ENCODE measurements at places on chromosomes 7 and 10.

DNA sequence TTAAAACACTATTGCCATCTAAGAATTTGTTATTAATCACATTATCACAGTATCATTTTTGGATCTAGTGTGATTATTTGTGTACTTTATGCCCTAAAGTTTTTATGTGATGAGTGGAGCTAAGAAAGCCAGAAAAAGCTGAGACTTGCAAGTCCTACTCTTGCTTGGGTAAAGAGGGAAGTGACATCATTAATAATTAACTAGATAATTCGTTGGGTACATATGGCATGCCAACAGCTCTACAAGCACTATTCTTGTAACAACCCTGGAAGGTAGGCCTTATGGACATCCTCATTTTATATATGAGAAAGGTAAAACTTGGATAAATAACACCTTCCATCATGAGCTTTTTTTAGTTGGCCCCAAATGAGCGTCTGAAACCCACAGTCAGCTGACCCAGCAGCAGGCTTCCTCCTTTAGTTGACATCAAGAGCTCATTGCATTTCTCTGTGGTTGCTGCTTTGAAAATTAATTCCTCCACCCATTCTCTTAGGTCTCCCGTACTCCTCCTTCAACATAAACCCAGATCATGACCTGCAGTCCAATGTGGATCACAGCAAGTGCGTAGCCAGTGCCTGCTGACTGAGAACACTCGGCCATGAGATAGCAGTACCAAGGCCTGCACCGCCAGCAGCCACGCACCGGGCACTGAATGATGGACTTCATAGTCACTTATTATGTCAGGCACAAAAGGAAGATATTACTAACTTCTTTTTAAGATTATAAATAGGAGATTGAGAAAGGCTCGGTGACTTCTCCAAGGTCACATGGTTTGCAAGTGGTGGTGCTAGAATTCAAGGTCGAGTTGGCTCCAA lies 292.0 kb upstream of the AOAH start:
- DNase-seq: no peak

DNA sequence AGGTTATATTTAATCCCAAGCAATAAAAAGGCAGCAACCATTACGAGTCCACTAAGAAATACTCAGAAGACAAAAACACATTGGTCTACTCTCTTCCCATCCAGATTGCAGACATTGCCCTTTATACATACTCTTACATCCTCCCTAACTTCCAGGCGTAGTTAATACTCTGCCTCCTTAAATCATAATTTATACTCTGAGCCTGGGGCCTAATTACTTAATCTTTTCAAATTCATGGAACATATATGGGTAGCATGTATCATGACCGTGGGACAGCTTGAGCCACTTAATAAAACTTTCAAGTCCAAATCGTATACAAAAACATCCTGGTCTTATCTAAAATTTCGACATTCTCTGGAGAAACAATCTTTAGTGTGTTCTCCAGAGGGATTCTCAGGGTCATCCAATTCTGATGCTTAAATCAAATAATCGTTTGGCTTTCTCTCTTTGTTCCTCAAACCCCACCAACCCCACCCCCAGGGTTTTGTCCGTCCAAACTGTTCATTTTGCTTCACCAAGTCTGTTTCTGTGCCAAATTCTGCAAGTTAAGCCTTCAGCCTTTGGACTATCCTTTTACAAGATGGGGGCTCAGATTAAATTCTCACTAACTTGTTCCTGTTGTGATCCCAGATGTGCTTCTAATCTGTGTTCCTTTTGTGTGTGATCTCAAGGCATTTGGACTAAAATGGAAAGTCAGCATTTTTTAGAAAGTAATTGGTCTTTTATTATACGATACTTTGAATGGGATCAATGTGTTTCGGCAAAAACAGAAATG lies 86.4 kb downstream of the ADAM12 start:
- no peak for DNase-seq

DNA sequence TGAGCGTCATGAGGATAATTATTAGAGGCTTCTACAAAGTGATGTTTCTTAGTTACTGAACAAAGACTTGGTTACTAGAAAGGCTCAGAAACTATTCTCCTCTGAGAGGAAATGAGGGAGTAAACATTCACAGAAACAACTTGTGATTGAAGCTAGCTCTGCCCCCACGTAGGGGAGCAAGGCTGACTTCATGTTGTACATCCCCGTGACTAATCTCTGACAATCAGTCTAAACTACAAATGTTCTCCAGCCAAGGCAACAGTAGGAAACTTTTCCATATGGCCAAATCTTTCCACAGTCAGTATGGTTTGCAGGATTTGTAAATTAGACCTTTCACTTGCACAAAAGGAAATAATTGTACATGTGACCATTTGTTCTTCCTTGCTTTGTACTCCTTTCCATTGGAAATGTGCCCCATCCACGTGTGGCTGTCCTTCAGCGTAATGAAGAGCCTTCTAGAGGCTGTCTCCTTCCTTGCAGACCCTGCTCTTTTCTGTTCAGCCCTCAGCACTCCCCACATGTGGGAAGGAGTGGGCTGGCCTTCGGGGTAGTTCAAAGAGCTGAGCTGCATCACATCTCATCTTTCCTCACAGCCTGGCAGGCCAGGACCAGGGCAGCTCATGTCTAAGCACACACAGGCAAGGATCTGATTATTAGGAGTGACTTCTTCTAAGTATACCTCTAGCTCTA lies 93.5 kb downstream of the PCGF5 start:
- no peak for DNase-seq

DNA sequence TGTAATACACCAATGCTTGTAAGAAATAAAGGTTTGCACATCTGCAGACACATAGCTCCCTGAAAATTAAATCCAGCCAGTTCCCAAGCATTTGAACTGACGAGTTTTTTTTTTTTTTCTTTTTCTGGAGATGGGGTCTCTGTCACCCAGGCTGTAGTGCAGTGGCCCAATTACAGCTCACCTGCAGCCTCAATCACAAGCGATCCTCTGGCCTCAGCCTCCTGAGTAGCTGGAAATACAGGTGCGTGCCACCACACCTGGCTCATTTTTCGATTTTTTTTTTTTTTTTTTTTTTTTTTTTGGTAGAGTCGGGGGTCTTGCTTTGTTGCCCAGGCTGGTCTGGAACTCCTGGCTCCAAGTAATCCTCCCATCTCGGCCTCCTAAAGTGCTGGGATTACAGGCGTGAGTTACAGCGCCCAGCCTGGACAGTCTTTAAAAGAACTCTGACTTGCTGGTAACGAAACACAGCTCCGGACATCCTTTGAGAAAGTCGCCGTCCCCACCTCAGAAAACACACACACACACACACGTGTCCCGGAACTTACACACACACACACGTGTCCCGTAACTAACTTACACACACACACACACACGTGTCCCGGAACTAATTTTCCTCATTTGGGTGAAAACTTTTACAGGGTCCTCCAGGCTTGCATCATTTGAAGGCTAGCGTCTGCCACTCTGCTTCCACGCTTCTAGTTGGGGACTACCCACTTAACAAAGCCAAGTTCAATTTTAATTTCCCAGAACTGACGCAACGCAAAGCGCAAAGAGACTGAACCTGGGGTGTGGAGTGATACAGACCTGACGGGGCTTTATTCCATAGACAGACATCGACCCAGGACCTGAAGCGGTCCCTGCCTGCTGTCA lies 18.6 kb downstream of the OCM2 start:
- peak; percentile 3 for DNase-seq

GRCh38 chr7:115561335-115562110 lies 469.0 kb downstream of the TFEC start:
- DNase-seq: no peak

DNA sequence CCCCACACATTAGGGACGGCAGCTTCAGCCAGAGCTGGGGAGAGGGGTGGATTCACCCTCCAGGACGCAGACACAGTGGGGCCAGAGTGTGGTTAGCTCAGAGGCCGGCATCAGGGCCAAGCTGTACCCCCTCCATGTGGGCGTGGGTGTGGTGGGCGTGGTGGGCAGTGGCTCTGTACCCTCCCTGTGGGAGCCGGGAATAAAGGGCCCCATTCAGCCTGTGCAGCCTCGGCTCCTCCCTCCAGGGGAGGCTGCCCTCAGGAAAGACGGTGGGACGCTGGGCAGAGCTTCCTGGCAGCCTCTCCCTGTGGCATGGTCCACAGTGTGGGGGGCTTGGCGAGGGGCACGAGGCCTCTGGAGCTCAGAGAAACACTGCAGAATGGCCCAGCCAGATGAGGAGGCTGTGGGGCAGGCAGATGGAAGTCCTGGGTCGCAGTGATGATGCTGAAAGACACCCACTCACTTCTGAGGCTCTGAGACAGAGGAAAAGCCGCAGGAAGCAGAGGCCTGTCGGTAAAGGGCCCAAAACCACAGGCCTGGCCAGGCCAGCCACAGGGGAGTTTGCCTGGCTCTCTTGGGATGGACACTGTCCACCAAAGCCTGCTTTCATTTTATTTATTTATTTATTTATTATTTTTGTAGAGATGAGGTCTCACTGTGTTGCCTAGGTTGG lies 108.0 kb downstream of the SH3PXD2A start:
- no peak for DNase-seq

DNA sequence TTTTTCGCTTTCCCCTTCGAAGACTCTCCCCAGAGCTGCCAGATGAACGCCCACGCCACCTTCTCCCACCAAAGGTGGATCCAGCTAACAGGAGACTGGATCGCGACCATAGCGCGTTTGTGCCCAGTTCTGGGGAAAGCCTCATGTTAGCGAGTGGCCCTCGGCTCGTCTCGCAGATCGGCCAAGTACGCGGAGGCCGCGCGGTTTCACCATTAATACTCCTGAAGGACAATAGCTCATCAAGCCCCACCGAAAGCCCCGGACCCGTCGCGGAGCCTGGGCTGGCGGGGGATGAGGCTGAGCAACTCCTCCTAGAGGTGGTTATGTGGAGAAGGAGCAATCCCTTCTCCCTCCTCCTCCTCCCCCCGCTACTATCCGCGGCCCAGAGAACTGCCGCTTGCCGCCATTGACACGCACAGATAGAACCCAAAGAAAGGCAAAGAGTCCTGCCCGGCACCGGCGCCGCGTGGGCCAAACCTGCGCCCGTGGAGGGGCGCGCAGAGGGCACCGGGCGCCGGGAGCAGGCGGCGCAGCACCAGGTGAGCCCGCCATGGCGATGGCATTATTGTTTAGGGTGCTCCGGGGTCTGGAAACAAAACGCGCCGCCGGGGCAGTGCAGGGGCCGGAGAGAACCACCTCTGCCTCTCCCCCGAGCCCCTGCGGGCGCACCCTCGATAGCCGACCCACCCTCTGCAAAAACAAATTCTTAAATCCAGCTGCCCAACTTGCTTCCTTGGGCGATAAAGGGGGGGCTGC lies at the start of gene MACROH2A2:
Gene MACROH2A2 (plus strand): TSS at position 385 of the 756 bp plus-strand sequence. CDS start 22,813 bp downstream, outside the sequence.
- DNase-seq: no peak

DNA sequence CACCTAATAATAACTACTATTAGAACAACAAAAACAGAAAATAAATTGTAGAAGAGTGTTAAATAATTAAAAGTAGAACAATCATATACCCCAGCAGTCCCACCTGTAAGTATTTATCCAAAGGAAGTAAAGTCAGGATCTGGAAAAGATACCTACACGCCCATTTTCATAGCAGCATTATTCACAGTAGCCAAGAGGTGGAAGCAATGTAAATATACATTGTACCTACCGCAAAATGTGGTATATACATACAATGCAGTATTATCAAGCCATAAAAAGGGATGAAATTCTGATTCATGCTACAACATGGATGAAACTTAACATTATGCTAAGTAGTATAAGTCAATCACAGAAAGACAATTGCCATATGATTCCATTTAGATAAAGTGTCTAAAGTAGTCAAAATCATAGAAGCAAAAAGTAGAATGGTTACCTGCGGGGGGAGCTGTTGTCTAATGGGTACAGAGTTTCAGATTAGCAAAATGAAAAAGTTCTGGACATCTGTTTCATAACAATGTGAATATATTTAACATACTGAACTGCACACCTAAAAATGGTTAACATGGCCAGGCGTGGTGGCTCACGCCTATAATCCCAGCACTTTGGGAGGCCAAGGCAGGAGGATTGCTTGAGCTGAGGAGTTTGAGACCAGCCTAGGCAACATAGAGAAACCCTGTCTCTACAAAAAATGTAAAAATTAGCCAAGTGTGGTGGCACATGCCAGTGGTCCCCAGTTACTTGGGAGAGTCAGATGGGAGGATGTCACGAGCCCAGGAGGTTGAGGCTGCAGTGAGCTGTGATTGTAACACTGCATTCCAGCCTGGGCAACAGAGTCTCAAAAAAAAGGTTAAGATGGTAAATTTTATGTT lies 6.0 kb upstream of the TMED4 start:
- DNase-seq: no peak

GRCh38 chr10:60664859-60665258 lies 113.4 kb upstream of the CDK1 start:
- DNase-seq: no peak

- no peak for DNase-seq
These were observed 67.0 kb downstream of the ITGA8 start for GRCh38 chr10:15652757-15653156.

DNA sequence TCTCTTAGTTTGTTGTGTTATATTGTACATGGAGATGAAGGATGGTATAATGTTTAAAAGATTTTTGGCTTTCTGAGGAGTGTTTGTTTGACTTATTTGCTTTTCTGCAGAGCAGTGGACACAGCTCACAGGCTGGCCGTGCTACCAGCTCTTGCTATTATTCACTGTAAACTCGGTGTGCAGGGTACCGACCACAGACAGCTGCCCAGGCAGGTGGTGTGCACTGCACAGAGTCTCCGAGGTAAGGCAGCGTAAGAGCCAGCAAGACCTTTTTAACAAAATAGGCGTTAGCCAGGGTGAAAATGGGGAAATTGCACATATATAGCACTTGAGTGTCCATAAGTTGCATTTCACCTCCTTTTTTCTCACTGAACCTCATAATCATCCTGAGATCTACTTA lies 438.0 kb downstream of the CNTNAP2 start:
- DNase-seq: no peak

- no peak for DNase-seq
These were observed 47.9 kb upstream of the FEZF1 start for GRCh38 chr7:122352454-122352853.

GRCh38 chr7:3282457-3282856 lies 18.6 kb upstream of the SDK1 start:
- DNase-seq: no peak

GRCh38 chr7:56483153-56483552 lies 366.9 kb upstream of the NUPR2 start:
- DNase-seq: no peak

DNA sequence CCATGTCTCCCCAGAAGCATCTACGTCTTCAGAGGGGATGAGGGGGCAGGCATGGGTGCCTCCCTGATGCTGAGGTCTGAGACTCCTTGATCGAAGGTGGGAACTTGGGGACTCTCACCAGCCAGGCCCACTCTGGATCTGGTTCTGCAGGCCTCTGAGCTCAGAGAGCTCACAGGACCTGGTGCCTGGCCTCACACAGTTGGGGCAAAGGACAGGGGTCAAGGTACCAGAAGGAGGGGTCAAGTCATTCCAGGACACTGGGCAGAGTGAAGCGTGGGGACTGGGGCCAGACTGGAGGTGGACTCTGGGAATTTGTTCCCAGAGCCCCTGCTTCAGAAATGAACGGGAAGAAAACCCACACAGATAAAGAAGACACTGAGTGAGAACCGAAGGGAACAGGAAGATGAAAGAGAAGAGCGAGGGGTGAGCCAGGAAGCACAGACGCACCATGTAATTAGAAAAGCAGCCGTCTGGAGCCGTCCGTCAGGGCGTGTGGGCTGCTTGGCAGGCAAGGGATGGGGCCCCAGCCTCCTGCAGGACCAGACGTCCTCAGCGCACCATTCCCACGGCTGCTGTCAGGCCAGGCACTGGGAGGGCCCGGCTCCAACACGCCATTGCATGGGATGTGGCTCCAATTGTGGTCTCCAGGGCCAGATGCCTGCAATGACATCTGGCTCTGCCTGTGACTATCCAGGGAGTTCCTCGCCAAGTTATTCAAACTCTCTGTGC lies 47.7 kb downstream of the ZCCHC24 start:
- DNase-seq: no peak

GRCh38 chr10:21285742-21286331 lies 239.6 kb downstream of the SKIDA1 start:
- DNase-seq: no peak
